ENCODE measurements at places on chromosomes 6 and 20.
A peak's percentile ranks its signal among the peaks of the same experiment; 100 is the strongest.

DNA sequence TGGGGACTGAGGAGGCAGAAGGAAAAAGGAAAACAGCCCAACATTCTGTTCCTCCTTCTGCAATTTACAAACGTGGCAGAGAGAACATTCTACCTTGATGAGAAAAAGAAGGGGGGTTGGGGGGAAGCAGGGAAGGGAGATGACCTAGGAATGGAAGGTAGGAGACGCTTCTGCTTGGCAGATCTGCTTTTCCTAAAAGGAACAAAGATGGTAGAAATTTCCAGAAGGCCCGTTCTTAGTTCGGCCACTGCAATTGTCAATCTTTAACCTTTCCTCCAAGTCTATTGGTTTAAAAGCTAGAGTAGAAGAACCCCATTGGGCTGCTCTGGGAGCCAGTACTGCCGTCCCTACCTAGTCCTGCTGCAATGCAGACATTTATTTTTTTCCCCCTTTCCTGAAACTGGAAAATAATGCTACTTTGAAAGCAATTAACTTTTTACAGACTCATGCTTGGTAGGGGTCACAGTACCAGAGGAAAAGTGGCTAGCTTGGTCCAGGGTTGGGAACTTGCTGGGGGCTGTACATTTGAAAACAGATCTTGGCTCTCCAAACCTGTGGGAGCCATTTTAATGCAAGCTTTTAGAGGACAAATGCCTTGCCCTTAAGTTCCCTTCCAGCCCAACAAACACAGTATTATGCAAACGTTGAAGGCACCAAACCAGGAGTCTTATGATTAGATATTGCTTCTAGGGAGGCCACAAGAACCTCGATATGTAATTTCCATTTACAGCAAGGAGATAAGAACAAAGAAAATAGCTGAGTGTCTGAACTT lies 2.6 kb downstream of the ZMYND8 start:
- peak; percentile 85 for DNase-seq

GRCh38 chr20:59157961-59158541 lies 5.6 kb upstream of the ZNF831 start:
- DNase-seq: no peak

- DNase-seq: peak; percentile 12
These were observed at the start of gene PLA2G7 for GRCh38 chr6:46734867-46735719. PLA2G7 (minus strand) TSS chr6:46735375; CDS start chr6:46722891, 12,484 bp downstream.

- DNase-seq: peak; percentile 63
These were observed 41.1 kb upstream of the NKX2-2 start for GRCh38 chr20:21554985-21555384.

DNA sequence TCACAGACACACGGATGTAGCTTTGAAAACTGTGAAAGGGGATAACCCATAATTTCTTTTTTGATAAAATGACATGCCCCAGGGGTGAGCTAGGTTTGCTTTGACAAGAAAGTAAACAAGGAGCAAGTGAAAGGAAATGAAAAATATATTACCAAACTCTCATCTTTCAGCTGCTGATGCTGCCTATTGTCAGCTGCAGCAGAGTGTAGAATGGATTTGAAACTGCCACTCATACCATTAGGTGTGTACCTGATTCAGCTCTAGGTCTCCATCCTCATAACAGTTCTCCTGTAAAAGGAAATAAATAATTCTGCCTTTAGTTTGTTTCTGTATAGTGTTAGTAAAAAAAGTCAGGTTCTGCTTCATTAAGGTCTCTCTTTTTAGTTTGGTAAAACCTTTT lies 415.1 kb upstream of the MARCKS start:
- no peak for DNase-seq

DNA sequence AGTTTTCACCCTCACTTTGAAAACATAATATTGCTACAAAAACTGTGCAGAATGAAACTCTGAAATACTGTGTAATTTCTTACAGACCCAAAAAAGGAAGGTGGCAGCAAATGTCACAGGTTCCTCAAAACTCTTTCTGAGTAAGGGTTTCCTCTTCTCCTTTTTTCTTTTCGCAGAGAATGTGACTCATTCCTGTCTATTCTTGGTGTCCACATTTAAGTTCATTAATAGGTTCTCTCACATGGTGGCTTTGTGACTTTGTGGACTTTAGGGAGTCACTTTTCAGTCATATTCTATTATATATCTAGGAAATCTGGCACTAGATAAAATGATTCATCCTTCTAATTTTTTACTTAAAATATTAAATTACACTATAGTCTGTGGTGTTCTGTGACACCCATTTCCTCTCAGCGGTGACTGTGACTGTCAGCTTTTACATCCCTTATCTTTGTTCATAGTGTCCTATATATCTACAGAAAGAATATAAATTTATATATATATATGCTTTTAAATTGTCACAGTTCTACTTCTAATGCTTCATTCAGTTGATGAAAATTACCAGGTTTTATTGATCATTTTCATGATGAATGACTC lies 126.8 kb upstream of the HCRTR2 start:
- DNase-seq: peak; percentile 78

DNA sequence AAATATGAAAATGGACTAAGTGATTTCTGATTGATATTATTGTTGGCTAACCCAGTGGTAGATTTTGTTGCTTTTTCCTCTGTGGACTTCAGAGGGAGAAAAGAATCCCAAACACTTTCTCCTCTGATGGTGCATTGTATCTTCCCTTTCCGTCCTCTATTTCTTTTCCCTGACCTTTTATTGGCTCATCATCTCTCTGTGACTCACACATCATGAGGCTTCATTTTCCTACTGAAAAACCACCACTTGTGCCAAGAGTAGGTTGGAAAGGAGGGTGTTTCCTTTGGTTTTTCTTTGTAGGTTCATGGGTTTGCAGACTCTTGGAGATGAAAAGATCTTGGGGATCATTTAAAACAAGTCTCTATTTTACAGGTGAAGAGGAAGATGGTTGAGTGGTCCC lies 311.7 kb upstream of the JAG1 start:
- DNase-seq: no peak

- DNase-seq: no peak
These were observed 12.4 kb upstream of the TREML4 start for GRCh38 chr6:41215777-41216176.

DNA sequence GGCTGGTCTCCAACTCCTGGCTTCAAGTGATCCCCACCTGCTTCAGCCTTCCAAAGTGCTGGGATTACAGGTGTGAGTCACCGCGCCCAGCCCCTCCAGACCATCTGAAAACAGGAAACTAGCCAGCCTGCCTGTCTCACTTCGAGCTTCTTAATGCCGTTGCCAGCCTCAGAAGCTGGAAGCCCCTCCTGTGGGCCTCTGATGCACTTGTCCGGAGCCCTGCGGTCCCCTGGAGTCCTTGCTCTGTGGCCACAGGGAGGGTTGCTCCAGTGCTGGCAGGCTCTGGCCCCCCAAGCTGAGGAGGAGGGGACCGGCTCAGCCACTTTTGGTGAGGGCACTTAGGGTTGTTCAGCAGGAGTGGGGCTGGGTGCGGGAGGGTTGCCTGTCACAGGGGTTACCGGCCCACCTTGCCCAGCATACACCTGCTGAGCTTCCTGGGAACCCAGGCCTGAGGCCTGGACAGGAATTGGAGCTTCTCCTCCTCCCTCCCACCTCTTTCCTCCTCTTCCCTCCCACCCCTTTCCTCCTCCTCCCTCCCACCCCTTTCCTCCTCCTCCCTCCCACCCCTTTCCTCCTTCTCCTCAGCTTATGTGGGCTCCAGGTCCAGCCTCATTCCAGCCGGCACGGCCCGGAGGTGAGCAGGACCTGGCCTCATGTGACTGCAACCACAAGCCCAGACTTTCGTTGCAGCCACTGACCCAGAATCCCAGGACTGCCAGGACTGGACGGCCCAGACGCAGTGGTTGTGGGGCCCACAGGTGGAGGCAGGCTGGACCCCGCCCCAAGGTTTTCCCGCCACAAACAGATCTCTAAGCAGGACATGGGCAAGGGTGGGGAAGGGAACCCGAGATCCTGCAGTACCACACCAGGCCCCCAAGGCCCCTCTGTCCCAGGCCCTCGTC lies 9.4 kb upstream of the BIRC7 start:
- no peak for DNase-seq

DNA sequence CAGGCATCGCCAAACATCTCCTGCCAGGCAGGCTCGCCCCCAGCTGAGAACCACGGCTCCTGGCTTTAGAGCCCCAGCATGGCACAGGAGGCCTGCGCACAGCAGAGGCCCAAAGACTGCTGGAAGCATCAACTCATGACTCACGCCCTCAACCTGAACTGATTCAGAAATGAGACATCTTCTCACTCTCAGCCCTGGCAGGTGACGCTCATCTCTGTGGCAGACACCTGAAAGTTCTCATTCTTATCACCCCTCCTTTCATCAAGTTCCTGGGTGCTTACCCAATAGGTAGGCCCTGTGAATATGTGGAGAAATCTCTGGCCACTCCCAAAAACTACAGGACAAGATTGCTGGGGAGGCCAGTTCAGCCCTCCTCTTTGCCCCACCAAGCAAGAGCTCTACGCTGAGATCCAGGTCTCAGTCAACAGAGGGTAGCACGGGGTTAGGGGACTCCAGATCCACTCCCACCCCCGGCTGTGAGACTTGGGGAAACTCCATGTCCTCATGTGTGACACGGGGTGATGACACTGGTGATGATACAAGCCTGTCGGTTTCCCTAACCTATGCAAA lies 11.3 kb downstream of the NFATC2 start:
- DNase-seq: no peak

GRCh38 chr6:56017198-56017597 lies 141.8 kb upstream of the BMP5 start:
- no peak for DNase-seq

DNA sequence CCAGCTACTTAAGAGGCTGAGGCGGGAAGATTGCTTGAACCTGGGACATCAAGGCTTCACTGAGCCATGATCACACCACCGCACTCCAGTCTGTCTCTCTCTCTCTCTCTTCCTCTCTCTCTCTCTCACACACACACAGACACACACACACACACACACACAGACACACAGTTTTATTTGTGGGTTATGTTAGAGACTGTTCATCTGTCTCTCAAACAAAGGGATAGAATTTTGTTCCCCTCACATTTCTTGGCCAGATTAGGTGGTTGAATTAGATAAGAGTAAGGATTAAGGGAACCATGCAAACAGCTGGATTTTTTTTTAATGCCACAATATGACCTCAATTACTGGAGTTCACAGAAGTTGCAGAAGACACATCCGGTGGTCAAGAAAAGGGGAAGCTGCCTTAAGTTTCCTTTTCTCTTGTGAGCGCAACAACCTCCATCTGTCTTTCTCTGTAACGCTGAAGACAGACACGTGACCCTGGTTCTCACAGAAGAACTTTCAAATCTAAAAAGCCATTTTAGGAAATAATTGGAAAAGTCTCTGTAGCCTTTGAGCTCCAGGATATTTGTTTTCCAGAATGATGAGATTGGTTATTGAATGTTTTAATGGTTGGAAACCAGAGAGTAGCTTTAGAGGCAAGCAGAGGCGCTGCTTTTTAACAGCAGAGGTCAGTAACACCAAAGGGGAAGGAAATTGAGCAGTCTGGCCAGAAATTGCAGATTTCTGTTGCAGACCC lies 32.9 kb upstream of the LGSN start:
- peak; percentile 81 for DNase-seq

- DNase-seq: no peak
These were observed 7.9 kb upstream of the TBPL1 start for GRCh38 chr6:133945158-133945557.

GRCh38 chr20:40651151-40651550 lies 37.9 kb downstream of the MAFB start:
- DNase-seq: no peak
